NCI-H446 treated with DMSO at 0.1 percent for 48 hours (cell line): ENCODE measurements at places on chromosomes 7 and 10.

DNA sequence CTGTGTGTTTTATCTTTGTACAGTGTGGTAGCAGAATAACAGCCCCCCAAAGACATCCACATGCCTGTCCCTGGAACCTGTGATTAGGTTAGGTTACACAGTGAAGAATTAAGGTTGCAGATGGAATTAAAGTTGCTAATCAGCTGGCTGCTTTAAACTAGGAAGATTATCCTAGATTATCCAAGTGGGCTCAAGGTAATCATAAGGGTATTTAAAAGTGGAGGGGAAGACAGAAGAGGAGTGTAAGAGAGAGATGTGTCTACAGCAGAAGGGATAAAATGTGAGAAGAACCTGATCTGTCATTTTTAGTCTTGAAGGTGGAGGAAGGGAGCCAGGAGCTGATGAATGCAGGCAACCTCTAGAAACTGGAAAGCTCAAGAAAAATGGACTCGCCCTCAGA lies 117.6 kb downstream of the ARHGAP22 start:
- no peak for DNase-seq

DNA sequence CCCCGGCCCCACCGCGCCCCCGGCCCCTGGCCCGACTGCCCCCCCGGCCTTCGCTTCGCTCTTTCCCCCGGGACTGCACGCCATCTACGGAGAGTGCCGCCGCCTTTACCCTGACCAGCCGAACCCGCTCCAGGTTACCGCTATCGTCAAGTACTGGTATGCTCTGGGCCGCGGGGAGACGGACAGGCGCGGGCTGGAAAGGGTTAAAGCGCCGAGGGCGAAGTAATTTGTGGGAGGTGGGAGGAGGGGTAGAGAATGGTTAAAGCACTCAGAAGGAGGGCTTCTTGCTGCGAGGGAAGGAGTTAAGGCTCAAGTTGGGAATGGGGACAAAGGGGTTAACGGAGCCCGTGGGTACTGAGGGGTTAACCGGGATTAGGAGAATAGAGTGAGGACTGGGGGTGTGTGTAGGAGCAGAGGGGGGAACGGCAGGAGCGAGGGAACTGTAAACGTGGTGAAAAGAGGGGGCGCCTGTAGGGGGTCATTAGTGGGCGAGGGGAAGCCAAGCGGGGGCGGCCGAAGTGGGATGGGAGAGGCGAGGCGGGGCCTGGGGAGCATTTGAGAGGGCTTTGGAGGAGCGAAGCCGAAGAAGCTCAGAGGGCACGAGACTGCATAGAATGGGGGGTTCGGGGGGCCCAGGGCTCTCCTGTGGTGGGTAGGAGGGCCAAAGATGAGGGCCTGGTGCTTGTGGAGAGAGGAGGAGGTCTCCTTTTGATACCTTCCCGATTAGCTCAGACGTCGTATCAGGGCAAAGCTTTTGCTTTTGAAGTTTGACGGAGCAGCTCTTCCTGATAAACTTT lies 605 bp downstream of the SUFU start:
- DNase-seq = no peak

GRCh38 chr10:3828404-3829155 lies 43.6 kb upstream of the KLF6 start:
- no peak for DNase-seq

DNA sequence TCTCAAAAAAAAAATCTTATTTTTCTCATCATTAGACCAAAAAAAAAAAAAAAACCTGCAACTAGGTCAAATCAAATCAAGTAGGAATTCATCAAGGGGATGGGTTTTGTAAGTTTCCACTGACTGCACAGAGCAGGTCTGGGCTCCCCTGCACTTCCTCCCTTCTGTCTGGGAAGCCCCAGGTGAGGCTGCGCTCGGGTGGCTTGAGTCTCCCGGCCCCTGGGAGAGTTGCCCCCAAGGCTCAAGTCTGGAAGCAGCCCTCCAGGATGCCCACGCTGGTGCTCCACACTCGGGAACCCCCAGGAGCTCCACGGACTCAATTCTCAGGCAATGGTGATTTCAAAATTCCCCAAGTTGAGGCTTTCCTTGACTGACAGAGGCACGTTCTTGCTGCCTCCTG lies 41.7 kb upstream of the RBM33 start:
- DNase-seq = no peak

DNA sequence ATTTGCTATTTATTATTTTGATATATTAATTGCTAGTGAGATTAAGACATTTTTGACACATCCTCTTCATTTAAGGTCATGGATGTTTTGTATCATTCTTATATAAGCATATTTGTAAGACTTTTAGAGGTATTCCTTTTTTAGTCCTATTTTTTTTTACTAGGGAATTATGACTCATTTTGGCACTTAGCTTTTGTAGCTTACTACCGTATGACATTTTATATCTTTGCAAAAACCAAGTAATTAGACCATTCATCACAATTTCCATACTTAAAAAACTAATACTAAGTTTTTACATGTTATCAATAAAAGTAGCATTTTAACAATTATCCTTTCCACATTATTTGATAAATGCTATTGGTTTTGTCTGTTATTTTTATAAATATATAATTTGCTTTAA lies 41.6 kb downstream of the BMPR1A start:
- DNase-seq = no peak

DNA sequence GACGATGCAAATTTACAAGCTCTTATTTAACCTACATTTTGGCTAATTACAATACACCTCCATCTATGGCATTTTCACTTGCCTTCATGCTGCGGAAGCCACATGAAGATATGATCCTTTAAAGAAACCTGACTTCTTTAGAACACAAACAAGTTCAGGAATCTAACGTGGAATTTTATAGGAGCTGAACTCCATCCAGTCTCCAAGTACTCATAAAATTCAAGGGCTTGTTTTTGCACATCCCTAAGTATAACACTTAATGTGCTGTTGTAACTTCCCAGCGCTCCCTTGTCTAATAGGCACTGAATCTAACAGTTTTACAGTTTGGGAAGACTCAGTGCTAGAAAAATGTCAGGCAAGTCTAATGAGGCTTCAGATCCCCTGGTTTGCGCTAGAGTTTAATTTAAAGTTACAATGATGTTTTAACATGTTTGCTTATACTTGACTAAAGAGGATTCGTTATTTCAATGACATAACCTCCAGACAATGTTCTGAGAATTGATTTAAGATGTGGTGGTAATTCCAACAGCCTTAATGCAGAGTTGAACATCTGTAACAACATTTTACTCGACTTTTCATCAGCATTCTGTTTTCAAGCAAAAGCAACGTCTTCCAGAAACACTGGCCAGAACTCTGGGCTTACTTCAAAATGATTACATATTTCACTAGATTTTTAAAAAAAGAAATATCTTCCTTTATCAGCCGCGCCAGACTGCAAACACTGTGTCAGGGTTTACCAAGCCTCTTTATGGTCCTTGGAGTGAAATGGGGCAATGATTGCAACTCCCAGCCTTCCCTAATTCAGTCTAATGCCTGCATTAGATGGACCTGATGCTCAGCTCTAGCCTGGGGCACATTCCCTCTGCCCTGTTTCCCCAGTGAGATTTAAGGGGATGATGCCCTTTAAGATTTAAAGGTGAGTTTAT lies 664.3 kb downstream of the KCNMA1 start:
- DNase-seq = no peak

GRCh38 chr7:142460402-142461117 lies 202.7 kb upstream of the PRSS58 start:
- DNase-seq = no peak

- no peak for DNase-seq
Measured at GRCh38 chr10:80532571-80532970, 5.1 kb upstream of the SH2D4B start.

DNA sequence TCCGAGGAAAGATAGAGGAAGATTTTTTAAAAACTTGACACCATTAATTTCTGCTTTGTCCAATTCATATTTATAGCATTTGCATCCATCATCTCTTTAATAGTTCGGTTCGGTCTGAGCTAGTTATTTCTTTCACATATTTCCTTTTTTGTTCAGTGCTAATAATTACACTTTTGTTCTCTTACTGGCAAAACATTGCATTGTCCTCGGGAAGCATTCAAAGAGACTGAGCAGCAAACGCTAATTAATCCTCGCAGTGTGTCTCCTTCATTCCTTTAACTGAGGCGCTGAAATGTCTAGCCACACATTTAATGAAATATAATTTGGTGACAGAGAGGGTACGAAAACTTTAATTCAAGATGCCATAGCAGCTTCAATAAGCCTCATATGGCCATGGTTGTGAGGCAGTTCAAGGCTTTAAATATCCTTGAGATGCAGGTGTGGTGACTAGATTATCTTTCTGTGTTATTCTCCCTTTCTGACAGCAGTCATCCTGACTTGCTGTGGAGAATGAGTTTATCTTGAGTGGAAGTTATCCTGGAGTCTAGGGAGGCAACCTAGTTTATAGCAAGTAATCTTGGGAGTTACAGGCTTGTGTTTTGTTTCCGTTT lies 431.4 kb downstream of the SDK1 start:
- DNase-seq = no peak

- DNase-seq = no peak
Measured at GRCh38 chr7:33024189-33024757, 38.3 kb downstream of the NT5C3A start.

DNA sequence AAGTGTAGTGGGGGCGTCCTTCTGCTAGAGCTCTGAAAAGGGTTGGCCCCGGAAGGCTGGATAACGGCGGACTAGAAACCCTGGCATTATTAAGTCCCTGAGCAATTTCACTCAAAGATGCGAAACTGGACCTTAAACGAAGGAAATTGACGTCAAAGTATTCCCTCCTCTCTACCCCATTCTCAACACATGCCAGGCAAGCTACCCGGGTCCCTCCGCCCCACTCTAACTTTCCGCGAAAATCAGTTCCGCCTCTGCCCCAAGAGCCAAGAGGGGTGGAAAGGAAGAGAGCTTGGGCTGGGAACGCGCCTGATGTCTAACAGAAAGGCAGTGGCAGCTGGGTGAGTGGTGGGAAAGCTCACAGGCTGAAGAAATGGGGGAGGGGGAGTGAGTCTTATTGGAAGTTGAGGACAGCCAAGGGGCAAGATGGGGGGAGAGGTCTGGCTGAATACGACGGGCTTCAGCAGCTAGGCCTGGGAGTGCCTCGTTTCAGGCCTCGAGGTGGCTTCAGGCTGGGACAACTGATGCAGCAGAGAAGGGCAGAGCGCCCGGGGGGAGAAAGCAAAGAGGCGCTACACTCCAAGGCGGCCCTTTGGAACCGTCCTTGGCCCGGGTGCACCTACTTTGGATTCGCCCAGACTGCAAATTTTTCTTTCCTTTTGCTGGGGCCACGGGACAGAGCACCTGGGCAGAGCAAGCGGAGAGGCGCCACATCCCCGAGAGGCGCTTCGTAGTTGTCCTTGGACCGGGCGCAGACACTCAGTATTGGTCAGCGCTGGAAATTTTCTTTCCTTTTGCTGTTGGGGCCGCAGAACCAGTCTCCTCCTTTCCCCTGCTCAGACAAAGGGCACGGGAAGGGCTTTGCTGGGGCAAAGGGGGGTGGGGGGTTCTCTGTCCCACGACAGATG lies 2.0 kb upstream of the FEZF1 start:
- no peak for DNase-seq

DNA sequence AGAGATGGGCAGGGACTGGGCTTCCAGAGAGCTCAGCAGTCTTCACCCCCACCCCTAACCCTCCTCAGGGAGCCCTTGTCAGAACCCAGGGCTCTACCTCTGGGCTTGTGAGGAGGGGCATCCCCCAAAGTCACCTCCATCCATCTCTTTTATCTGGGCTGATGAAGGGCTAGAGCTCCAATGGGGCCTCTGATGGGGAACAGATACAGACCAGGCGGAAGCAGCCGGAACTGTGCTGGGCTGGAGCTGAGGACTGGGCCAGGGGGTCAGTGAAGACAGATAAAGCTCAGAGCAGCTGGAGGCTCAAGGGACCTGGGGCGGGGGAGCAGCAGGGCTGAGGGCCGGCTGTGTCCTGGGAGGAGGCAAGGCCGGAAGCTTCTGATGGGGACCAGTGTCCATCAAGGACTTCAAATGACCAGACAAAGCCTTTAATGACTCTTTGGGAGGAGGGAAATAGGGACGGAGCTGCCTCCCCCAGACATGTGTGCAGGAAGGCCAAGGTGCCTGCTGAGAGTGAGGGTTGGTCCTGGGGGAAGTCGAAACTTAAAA lies 10.2 kb downstream of the KAZALD1 start:
- DNase-seq = no peak

DNA sequence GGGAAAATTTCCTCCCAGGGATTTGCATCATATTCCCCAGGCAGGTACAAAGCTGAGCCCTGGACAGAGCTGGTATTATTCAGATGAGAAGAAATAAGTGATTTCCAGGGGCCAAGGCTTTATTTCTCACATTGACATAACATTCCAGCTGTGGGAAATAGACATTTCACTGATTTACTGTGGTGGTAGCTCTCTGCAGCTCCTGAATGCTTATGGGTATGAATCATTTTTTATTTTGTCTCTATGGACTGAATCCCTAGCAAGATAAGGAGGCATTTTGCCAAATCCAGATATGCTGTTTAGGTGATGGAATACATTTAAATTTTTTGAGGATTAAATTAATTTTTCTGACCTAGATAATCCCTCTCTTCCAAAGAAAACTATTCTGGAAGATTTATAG lies 97.9 kb downstream of the MTPN start:
- no peak for DNase-seq

DNA sequence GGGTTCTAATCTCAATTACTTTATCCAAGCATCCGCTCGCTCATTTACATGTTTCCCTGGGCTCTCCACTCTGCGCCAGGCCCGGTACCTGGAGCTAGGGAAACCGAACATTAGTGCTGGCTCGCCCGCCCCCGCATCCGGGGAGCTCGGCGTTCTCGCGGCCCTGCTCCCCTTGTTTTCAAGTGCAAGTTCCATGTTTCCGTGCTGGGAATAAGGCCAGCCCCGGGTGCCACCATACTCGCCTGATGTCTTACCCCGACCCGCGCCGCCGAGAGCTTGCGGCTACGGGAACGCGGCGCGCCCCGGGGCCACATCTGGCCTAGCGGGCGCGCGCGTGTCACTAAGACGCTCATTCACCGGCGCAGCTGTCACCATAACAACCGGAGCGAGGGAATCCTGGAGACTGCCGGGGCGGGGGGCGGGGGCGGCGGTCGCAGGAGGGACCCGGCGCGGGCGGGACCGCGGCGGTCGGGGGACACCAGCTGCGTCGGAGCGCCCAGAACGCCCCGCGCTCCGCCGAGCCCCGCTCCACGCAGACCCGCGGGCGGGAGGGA lies at the start of gene NEURL1:
Gene NEURL1 (plus strand): TSS at position 344 of the 554 bp plus-strand sequence. CDS start 683 bp downstream, outside the sequence.
- DNase-seq = no peak

- no peak for DNase-seq
Measured at GRCh38 chr10:34796133-34796532, 19.0 kb downstream of the PARD3 start.

GRCh38 chr7:145645135-145645515 lies 471.5 kb upstream of the CNTNAP2 start:
- DNase-seq = no peak

- no peak for DNase-seq
Measured at GRCh38 chr7:31125171-31125570, 73.1 kb downstream of the ADCYAP1R1 start.

GRCh38 chr10:31419394-31420063 lies 100.5 kb downstream of the ZEB1 start:
- DNase-seq = no peak

GRCh38 chr10:111551001-111551400 lies 474.2 kb downstream of the ADRA2A start:
- DNase-seq = no peak

- no peak for DNase-seq
Measured at GRCh38 chr10:131183546-131184045, 127.9 kb downstream of the TCERG1L start.
